OCI-M1 (cell line): ENCODE measurements at places on chromosomes 11 and 22.

GRCh38 chr11:3613998-3614741, 27.6 kb downstream of the ART5 start:
- DNase-seq: peak; percentile 73

- no peak for DNase-seq
Observed at GRCh38 chr11:117546431-117547194, 219.0 kb downstream of the CEP164 start.

DNA sequence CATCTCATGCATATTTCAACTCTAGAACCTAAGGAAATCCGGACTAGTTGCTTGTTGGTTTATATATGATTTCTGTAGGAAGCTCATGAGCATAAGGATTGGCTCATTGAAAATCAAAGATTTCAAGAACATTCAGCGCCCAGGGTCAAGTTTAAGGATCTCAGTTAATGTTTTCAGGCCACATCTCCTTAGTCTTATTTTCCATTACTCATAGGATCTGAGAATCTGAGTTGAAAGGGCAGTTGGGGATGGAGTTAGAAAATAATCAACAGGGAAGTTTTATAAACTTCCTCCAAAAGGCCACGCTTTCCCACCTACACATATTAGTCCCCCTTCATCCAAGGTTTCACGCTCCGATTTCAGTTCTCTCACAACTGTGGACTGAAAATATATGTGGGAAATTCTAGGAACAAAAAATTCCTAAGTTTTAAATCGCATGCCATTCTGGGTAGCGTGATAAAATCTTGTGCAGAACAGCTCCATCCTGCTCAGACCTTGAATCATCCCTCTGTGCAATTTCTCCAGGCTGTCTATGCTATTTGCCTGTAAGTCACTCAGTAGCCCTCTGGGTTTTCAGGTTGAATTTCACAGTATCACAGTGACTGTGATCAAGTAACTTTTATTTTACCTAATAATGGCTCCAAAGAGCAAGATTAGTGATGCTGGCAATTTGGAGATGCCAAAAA, 160.2 kb downstream of the KIRREL3 start:
- no peak for DNase-seq

GRCh38 chr22:49545606-49546005, 282.1 kb downstream of the BRD1 start:
- DNase-seq: no peak

DNA sequence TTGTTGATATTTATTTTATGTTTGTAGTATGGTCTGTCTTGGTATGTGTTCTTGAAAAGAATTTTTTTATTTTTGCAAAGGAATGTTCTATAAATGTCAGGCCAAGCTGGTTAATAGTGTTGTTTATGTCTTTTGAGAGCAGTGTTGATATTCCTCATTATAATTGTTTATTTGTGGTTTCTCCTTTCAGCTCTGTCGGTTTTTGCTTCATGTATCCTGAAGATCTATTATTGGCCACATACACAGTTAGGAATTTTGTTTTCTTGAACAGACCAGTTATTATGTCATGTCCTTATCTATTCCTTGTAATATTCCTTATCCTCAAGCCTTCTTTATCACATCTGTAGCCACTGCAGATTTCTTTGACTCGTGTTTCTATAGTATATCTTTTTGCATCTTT, 56.5 kb downstream of the PDHX start:
- no peak for DNase-seq

DNA sequence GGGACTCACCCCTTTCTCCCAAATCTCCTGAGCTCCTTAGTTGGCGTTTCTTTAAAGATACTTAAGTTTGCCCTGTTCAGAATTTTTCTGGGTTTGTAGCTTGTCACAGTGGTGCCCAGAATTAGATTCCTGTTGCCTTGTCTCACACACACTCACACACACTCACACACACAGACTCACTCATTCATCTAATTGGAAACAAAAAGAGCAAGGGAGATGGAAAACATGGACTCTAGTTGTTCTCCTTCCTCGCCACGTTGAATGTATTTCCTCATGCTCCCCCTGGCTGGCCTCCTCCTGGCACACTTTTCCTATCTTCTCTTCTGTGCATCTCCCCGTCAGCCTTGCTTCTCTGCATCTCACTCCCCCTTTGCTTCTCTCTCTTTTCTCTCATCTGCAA, 752.3 kb downstream of the NTM start:
- no peak for DNase-seq

DNA sequence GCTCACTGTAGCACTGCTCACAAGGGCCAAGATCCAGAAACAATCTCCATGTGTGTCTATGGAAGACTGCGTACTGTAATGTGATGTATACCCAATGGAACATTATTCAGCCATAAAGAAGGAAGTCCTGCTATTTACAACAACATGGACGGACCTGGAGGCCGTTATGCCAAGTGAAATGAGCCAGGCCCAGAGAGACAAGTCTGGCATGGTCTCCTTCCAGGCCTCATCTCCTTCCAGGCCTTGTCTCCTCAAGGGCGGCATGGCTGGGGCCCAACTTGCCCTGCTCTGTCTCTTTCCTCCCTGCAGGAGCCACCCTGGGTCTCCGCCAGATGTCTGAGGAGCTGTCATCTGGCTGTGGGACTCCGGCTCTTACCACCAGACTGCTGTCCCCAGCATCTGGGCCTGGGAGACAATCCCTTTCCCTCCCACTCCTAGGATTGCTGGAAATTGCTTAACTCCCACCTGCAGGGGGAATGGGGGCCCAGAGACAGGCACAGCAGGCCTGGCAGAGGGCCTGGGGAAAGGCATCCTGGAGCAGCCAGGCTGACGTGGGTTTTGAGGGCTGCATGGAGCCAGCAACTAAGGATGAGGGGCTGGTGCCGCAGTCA, 1326.6 kb downstream of the TBC1D22A start:
- no peak for DNase-seq

GRCh38 chr22:36550701-36551495, 21.9 kb upstream of the EIF3D start:
- no peak for DNase-seq

GRCh38 chr11:117980720-117981119, 5.5 kb upstream of the IL10RA start:
- DNase-seq: no peak

- DNase-seq: no peak
Observed at GRCh38 chr22:30636226-30637077, 871 bp downstream of the SLC35E4 start.

DNA sequence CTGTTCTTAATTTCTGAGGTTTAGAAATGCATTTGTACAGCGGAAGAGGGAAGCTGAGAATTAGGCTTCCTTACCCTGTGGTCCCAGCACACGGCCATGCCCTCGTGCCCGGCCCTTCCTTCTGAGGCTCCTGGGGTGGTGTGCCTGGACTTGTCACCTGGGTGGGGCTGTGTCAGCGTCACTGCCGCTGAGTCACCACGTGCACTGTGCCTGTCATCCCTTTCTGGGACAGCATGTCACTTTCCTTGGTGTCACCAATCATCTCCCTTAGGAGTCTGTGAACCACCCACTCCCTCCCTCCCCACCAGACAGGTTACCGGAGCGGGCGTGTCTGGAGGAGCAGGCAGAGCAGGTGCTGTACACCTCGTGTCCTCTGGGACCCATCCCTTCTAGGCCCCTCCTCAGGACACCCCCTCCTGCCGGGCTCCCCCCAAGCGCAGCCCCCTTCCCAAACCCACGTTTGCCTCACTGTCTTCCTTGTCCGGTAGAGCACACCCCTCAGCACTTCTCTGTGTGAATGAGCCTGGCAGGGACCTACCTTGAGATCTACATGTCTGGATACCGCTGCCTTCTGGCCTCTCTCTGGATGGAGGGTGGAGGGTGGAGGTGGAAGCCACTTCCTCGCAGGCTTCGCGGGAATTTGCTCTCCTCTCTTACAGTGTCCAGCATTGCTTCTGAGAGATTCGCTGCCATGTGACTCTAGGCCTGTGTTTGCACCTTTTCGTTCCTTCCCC, 367.6 kb downstream of the TBC1D22A start:
- no peak for DNase-seq

DNA sequence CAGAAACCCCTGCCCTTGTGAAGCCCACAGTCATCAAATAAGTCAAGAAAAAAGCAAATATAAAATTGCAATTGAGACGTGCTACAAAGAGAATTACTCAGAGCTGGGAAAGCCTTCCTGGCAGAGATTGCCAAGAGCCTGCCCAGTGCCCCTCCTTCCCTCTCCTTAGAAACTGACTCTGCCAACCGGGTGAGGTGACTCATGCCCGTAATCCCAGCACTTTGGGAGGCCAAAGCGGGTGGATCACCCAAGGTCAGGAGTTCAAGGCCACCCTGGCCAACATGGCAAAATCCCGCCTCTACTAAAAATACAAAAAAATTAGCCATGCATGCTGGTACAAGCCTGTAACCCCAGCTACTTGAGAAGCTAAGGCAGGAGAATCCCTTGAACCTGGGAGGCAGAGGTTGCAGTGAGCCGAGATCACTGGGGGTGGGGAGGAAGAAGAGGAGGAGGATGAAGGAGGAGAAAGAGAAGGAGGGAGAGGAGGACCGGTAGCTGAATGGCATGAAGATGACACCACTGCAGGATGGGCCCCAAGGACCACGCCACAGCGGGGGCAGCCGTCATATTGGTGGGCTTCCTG, 76.1 kb upstream of the RTL6 start:
- DNase-seq: no peak

- no peak for DNase-seq
Observed at GRCh38 chr11:47572715-47573255, 6.0 kb downstream of the KBTBD4 start.

DNA sequence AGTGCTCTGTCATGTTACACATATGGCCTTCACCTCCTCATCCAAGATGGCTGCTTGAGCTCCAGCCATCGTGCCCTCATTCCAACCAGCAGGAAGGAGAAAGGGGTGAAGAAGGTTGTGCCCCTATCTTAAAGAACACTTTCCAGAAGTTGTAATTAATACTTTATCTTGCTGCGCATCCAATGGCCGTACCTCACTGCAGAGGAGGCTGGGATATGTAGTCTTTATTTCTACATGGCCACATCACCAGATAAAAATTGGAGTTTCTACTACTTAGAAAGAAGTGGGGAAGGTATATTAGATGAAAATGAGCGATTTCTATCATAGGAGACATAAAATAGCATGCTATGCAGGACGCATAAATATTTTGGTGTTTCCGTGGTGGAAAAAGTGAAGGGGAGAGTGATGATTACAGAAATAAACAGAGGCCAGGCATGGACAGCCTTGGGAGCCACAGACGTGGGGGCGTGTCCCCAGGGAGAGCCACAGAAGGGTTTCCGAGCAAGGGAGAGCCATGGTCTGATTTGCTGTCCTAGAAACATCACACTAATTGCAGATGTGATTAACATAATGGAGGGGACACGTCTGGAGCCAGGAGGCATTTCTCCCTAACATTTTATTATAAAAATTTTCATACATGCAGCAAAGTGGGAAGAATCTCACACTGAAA, 8.8 kb upstream of the MB start:
- no peak for DNase-seq

DNA sequence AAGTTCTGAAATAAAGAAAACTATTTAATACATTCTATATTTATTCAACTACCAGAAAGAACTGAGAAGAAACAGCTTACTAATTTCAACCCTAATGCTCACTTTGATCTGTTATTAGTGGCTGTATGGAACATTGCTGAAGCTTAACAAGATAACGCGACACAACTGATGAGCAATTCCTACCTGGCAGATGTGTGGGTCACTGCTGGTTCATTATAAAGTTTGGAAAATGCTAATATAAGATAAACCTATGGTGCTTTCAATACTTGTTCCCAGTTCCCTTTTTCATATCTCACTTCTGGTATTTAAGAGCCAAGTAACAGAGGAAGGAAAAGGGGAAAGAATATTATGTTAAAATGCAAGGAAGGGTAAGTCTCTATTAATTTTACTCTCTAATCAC, 10.5 kb downstream of the CTSC start:
- peak; percentile 62 for DNase-seq
